AG20443 (cell line): ENCODE measurements at places on chromosomes 4 and X.

- DNase-seq: no peak
Observed at GRCh38 chr4:156201050-156201449, 247.4 kb upstream of the CTSO start.

DNA sequence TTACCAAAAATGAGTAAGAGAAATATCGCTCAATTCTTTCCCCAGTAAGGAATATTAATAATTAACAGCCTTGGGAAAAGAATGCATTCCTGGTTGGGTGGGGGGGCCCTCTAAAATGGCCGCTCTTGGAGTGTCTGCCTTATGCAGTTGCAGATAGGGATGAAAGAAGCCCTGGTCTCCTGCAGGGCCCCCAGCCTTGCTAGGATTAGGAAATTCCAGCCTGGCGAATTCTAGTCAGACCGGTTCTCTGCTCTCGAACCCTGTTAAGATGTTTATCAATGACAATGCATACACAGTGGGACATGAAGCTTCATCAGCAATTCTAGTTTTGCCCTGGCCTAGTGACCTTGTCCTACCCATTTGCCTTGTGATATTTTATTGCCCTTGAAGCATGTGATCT lies 1047.7 kb upstream of the GRID2 start:
- no peak for DNase-seq

DNA sequence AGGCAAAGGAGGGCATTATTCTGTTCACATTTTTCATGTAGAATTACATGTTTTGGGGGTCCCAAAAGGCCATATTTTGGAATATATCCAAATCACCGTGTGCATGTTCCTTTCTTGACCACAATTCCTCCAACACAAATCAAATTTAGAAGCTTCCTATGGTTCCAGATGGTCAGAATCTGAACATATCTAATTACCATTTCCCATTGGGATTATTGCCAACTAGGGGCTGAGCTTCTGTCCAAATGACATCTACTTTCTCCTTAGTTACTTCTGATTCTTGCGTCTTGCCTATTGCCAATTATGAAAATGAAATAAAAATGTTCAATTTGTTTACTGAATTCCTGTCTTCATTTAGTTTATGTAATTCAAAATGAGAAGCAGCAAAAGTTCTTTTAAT lies 163.7 kb downstream of the CPE start:
- no peak for DNase-seq

GRCh38 chr4:142824368-142824767 lies 21.7 kb downstream of the INPP4B start:
- DNase-seq: peak; percentile 31

DNA sequence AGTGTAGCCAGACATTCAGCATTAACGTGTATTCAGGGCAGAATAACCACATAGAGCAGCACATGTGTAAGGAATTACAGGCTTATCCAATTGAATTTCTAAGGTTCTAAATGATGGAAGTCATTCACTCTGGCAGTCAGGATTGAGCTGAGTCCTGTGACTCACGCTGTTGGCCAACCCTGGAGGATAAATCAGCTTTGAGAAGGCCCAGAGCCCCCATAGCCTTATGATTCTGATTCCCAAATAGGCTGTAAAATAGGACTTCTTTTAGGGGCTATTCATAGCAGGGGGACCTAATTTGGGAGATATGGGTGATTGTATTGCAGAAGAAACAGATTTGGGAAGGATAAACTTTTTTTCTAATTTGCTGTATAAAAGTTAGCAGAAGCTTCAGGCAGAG lies 8.1 kb upstream of the HPF1 start:
- no peak for DNase-seq

DNA sequence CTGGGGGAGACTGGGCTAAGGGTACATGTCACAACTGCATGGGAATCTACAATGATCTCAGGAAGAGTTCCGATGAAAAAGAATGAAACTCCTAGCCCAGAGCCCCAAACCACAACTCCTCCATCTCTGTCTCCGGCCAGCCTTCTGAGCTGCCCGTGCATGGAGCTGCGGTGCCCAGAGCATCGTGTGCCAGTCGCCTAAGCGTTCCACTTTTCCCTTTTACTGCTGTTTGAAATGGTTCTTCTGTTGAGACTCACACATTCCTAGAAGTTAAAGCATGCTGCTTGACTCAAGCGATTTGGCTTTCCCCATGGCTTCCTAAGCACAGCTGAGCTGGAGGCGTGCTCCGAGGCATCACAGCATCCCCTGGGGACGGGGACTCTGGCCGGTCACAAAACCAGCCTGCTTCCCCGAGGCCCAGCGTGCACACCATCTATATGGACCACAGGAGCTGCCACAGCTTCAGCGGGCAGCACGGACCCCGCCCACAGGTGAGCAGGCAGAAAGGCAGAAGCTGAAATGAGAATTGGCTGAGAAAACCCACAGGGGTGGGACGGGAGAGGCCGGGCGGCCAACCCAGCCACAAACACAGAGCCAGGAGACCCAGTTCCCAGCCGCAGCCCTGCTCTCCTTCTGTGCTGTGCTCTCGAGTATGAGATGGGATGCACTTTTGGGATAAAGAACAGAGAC lies 5.0 kb downstream of the CCNQ start:
- DNase-seq: no peak

DNA sequence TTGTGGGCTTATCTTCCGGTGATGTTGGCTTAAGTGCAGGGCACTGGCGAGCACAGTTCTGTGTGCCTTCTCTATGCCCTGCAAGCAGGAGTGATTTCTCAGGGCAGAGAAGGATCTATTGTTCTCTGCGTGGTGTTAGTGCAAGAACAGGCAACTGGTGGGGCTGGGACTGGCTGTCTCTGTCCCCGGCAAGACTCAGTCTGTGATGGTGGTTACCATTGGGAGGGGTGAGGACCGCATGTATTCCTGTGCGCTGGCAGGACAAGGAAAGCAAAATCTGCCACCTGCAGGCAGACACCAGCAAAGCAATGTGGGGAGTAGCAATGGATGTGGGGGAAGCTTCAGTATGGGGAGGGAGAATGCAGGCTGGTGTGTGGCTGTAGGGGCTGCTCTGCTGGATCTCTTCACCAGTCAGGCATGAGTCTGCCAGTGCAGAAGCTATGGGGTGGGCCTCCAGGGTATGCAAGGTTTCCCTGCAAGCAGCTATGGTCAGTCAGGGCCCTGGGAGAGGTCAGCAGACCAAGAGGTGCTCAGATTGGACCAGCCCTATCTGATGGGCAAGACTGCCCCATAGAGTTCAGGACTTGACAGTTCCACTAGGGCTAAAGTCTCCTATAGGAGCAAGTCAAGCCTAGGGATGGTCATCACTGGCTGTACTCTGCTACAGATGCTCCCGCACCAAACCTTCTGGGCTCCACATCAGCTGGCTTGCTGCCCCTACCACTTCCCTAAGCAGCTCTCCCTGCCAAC lies 16.8 kb downstream of the PF4 start:
- DNase-seq: peak; percentile 22

- DNase-seq: no peak
Observed at GRCh38 chr4:87688316-87688715, 38.2 kb downstream of the DMP1 start.

DNA sequence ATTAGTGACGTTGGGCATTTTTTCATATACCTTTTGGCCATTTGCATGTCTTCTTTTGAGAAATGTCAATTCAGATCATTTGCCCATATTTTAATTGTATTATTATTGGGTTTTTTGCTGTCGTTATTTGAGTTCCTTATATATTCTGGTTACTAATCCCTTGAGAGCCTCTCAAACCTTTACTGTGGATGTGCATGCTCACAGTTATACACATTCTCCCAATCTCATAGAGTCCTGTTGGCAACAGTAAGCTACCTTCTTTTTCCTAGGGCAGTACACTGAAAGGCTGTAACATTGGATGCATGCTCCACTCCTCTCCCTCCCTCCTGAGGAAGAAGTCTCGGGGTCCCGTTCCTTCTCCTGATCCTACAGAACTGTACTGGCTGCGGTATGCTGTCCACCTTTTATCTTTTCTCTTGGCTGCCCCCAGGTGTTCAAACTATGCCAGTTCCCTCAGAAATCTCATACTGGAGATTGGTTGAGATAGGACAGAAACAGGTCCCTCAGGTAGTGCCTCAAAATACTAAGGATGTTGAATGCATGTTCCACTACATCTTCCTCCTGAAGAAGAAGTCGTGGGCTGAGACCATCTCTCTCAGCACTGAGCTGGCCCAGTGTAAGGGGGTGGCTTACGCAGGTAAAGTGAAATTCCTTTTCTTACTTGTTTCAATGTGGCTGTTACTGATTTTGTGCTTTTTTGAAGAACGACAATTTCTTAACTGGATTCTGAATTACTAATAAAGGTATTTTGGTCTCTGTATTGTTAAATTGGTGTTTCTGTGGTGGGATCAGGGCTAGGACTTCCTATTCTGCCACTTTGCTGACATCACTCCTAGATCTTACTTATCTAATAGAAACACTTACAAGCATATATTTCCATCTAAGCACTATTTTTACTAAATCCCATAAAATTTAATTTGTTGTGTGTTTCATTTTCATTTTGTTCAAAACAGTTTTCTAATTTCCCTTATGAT lies 145.4 kb upstream of the HUWE1 start:
- peak; percentile 24 for DNase-seq

- no peak for DNase-seq
Observed at GRCh38 chrX:18828832-18829404, 121.5 kb downstream of the PPEF1 start.

DNA sequence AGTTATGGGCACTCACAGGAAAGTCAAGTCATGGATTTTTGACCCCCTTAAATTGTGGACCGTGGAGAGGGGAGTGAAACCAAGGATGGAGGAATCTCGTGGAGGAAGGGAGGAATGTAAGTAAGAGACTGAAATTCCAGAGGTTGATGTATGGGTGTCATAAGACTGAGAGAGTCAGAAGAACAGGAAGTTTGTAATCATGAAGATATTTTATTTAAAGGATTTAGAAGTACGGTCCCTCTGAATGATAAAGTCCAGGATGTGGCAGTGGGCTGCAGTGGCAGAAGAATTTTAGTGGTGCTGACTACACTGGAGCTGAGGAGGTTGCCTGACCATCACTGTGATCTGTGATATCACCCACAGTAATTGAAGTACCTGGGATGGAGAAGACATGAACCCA lies 57.8 kb downstream of the DCLK2 start:
- DNase-seq: no peak

DNA sequence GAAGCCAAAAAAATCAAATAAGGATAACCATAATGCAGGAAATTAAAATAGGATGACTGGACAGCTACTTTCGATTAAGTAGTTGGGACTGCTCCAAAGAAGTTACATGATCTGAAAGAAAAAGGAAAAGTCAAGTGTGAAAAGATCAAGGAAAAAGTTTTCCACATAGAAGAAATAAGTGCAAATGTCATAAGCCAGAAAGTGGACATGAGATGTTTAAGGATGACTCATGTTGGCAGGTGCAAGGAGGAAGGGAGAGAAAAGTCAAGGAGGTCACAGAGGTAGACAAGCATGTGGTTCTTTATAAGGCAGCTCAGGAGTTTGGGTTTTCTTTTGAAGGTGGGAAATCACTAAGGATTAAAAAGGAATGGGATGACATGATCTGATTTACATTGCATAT lies 89.8 kb upstream of the GPRIN3 start:
- DNase-seq: no peak

DNA sequence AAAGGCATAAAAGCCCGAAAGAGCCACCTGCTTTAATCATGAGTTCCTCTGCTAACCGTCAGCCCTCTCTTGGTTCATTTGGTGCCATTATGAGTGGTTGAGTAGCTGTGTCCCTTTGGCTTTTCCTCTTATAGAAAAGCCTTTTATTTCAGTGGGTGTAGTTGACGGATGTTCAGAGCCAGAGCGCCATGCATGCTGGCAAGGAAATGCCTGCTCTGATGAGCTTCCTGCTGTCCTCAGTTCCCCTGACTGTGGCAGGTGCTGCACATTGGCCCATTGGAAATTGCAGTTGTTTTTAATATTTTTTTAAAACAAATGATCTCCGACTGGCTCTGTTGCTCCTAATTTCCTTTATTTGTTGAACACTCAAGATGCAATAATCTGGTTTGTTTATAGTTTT lies 77.3 kb upstream of the LIMCH1 start:
- DNase-seq: no peak

DNA sequence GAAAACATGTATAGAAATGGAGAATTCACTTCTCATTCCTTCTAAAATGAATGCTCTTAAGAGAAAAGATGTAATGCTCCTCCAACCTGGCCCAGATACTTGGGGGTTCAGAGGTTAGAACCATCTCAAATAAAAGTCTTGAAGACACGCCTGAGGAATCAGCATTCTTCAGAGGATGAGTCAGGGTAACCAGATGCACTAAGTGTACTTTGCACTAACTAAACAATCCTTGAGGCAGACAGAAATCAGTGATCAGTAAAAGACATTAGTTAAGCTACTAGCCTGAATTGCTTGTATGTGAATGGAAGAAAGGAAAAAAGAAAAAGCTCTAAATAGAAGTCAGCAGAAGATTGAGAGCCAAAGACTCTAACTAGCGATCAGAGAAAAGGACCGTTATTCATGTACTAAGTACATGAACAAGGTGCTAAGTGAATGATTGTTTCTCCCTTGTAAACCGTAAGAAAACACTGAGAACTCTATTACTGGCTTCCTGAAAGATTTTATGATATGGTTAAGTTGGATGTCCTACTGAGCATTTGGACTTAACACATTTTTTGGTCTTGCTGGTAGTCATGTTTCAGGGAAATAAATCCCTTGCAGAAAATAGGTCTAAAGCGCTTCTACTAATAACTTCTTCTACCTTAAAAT lies 738.3 kb downstream of the STPG2 start:
- no peak for DNase-seq

DNA sequence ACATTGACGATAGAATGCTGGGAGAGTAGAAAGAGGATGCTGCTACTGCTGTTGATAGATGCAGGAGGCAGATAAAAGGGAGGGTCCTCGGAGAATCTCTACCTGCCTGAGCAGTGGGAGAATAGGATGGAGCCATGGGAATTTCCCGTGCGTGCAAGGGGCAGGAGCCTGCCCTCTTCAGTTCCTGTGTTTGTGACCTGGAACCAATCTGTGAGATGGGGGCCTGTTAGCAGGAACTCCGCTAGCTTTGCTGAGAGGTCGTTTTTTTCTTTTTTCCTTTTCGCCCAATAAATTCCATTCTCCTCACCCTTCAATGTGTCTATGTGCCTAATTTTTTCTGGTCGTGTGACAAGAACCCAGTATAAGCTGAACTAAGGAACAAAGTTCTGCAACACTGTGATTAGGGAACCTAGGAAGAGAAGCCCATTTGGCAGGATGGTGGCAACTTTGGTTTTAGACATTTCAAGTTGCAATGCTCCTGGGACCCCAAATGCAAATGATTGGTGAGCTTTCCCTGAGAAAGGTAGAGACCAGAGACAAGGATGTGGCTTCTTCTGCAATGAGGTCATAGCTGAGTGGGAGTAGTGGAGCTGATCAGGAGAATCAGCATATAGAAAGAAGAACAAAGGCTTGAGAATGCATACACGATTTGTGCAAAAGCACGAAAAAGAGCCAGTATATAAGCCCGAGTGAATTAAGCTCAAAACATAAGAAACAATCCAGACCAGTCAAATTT lies 23.9 kb downstream of the SLC39A8 start:
- DNase-seq: no peak

- no peak for DNase-seq
Observed at GRCh38 chrX:56796641-56797395, 67.8 kb downstream of the NBDY start.

GRCh38 chrX:16712548-16713155 lies at the start of gene CTPS2:
CTPS2 (minus strand) TSS chrX:16712669; CDS start chrX:16702902, 9,767 bp downstream.
- peak; percentile 83 for DNase-seq
